Lower leg skin (tissue), 4 donors: ENCODE measurements at places on chromosomes 6 and 20. TPM values are rescaled to one million over a fixed set of nuclear protein-coding genes. Genes with fewer than 3 reads are reported as not detected.
A peak's percentile ranks its signal among the peaks of the same experiment; 100 is the strongest.

GRCh38 chr6:79812195-79812594, 135.2 kb downstream of the ELOVL4 start:
- DNase-seq: no peak

- DNase-seq: no peak
These were observed 50.2 kb upstream of the UTRN start for GRCh38 chr6:144234935-144235334.

DNA sequence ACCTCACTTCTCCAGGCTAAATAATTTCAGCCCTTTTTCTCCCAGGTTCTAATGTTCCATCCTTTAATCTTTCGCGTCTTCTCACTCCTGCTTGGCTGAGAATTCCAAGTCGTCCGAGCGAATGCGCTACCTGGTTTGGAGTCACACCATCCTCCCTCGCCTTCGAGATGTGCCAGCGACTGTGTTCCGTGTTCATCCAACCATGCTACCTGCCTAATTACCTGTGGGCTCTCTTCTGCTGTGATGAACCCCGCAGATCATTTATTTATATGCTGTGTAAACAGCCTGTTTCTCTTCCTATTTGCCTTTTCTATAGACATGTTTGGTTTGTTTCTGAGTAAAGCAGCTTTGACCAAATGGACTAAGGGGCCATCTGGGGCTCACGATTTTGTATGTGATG, 83.5 kb upstream of the TMEM181 start:
- DNase-seq: no peak

- peak; percentile 68 for DNase-seq
These were observed 19.6 kb downstream of the DYNLT1 start for GRCh38 chr6:158624684-158625682.

DNA sequence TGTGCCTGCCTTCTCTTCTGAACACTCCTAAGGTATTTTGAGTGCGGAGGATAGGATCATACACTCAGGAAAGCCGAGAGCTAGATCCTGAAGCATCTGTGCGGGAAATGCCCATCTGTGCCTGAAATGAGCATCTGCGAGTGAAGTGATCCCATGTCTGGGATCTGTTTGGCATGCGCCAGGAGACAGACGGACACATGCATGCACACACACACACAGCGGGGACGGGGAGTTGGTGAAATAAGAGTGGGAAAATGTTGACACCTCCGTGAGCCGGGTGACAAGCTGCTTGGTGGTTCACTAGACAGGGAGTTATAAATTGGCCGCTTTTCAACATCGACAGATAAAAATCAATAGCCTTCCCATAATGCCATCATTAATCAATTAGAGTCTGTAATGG, 13.8 kb downstream of the SYNJ2 start:
- no peak for DNase-seq

GRCh38 chr6:25088513-25088912, 152.8 kb upstream of the RIPOR2 start:
- no peak for DNase-seq

DNA sequence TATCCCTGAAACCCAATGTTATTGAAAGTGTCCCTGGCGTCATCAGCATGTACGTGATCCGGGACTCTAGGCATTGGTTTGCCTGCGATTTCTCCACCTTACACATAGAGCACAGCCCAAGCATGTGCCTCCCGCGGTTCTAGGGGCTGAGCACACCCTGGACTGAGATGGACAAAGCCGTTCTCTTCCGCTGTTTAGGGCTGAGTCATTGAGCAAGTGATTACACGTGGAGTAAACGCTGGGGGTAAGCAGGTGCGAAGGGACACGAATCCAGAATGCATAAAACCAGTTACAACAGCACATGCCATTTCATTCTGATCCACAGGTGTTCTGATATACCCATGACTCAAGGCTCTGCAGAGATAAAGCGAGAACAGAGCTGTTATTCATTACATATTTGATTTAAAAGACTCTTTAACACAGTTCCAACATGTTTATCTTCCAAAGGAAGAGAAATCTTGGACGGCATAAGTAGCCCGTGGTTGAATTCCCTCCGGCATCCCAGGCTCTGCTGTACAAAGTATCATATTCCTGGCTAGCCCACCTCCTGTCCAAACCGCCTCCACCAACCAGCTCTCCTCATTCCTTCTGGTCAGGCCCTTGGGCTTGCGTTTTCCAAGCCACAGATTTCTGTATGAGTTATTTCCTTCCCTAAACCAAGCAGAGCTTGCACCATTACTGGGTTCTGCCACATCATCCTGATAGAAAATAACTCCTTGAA, 36.1 kb upstream of the THBS2 start:
- DNase-seq: no peak

- no peak for DNase-seq
These were observed 62.8 kb downstream of the JARID2 start for GRCh38 chr6:15308435-15309213.

DNA sequence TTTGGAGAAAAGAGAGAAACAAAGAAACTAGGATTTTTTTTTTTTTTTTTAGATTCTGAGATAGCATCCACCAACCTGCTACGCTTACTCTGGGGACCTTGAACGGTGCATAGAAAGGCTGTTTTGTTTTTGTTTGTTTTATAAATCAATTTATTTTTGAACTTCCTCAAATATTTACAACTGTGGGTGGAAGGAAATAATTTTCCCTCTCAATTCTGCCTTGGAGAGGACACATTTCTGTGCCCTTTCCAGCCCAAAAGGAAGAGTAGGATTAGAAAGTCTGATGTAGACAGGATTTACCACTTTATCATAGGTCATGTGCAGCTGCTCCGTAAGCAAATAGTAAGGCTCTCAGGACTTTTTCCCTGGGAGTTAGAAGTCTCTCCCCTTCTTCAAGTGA, 190.5 kb downstream of the NKAIN2 start:
- no peak for DNase-seq

MTFR2 gene
- not detected for total RNA-seq

OPN5 gene
- not detected for total RNA-seq

ARMH2 gene
- total RNA-seq: not detected

ARMC2 gene
- 0.34 TPM for total RNA-seq

KIFC1 gene
- 9.6 TPM for total RNA-seq

FNDC1 gene
- 0.30 TPM for total RNA-seq
